PC-9 (cell line): ENCODE measurements at places on chromosomes 7 and 10. TPM values are rescaled to one million over a fixed set of nuclear protein-coding genes. Genes with fewer than 3 reads are reported as not detected.

- H3K36me3 ChIP-seq: no peaks in the 10 kb centered on the region
- no peaks in the 10 kb centered on the region for H3K4me1 ChIP-seq
- H3K4me3 ChIP-seq: no peak overlapping the region
- H3K27me3 ChIP-seq: no peaks in the 10 kb centered on the region
Observed at GRCh38 chr7:84362360-84362759, 167.8 kb upstream of the SEMA3A start.

Gene PLAU
- total RNA-seq: 90.3 and 94.9 TPM in 2 replicates

Gene POU6F2
- total RNA-seq: 0.48 TPM in 1 of 2 replicates, not detected in the other

Gene SFTPD
- 1.5 TPM in 1 of 2 replicates, not detected in the other for total RNA-seq
